H4 (cell line): ENCODE measurements at places on chromosomes 2 and 18. TPM values are rescaled to one million over a fixed set of nuclear protein-coding genes. Genes with fewer than 3 reads are reported as not detected.

GRCh38 chr2:200538139-200538538, 12.1 kb downstream of the SGO2 start:
- DNase-seq = no peak

- DNase-seq = no peak
These were observed 125.1 kb downstream of the TMEM200C start for GRCh38 chr18:5770176-5770575.

GRCh38 chr2:145160855-145161254, 640.9 kb upstream of the ZEB2 start:
- no peak for DNase-seq

DNA sequence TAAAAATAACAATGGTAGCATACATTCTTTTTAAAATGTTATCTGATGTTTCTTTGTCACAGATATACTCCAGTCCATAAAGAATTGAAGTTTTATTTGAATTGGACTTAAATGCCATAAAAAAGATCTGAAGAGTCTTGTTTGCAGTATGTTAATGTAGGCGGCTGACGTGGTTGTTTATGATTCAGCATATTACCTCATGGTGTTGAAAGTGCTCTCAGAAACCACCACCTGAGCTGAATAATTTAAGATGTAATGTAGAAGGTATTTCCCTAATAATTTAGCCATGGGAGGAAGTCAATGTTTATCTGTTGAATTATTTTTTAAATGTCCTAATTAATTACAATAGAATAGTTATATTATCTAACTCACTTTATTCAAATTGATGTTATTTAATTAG, 58.6 kb upstream of the CHN1 start:
- DNase-seq = no peak

- no peak for DNase-seq
These were observed 298.7 kb downstream of the CDCA7 start for GRCh38 chr2:173653432-173653805.

DNA sequence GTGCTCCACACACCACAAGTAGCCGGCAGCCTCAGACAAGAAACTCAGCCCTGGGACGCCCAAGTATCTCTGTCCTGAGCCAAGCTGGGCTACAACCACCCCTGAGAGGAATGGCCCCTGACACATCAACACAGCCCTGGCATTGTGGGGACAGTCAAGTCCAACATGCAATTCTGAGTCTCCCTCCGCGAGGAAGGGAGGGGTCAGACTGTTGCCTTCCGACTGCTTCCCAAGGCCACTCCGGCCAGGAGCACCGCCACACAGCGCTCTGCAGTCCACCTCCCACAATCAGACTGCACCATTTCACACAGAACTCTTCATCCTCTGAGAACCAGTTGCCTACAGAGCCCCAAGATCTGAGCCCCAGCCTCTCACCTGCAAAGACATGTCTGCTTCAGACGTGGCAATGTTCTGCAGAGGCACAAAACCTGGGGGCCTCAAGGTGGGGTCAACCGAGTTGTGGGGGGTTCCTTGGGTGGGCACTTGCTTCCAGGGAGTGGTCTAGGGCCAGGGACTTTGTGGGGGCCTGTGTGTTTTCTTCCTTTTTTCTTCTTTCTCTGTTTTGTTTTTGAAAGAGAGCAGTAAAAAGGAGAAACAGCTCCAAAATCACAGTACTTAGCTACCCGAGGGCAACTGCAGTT, 76.7 kb upstream of the SALL3 start:
- no peak for DNase-seq

DNA sequence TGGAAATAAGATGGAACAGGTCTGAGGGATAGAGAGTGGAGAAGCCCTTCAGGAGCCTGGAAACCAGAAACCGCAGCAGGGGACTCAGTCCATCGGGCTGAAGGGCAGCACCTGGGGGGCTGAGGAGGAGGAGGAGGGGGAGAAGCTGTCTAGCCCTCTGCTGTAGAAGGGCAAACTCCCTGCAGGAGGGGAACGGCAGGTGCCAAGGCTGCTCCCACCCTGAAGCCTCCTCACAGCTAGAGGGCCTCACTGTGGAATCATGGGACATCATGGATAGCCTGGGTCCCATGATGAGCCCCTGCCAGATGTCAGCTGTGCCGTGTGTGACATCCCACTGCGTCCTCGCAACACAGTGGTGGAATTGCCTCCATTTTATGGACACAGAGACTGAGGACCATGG, 435 bp downstream of the MYO7B start:
- no peak for DNase-seq

- no peak for DNase-seq
These were observed 210.4 kb downstream of the TMEM163 start for GRCh38 chr2:134508391-134508790.

DNA sequence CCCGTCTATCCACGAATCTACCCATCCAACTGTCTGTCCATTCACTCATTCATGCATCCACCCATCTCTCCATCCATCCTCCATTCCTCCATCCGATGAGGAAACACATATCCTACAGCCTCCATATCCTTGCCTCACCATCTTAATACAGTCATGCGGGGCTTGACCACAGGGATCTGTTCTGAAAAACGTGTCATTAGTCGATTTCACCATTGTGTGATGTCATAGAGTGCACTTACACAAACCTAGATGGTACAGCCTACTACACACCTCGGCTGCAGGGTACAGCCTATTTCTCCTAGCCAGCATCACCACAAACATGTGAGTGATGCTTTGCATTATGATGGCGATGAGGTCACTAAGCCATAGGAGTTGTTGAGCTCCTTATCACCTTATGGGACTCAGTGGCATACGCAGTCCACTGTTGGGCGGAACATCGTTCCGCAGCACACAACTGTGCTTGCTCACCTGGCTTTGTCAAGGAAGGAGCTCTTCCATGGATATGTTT, 1.9 kb upstream of the NT5DC4 start:
- no peak for DNase-seq

DNA sequence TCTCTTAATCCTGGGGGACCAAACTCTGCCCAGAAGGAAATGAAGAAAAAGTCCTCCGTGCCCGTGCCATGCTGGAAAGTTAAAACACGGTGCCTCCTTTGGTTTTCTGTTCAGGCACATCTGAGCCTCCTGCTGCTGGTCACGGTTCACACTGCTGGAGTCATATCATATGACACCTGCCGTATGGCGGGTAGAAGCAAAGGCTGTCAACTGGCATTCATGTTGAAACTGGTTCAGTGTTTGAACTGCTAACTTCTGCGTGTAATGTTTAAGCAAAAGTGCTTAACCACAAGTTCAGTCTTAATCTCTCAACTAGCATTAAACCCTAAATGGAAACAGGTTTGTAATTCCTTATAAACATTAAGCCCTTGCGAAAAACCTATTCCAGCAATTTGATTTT, 3.1 kb downstream of the STK39 start:
- peak; percentile 34 for DNase-seq

DNA sequence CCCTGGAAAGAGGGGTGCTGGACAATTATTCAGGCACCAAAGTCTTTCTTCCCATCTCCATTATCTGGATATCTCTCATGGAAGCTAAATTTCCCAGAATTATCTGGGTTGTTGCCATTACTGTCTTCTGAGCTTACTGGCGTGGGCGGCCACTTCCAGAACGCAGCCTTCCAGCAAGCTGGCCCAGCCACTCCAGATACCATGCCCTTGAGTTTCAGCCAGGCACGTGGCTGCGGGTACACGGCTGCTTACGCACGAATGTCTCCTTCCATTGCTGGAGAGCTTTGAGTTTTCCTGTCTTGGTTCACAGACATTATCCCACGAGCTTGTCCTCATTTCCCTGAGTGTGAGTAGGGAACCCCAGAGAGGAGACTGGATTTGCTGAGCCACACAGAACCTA, 32.7 kb downstream of the CELF4 start:
- DNase-seq = no peak

GRCh38 chr18:5891854-5892215, 3.5 kb downstream of the TMEM200C start:
- DNase-seq = no peak

- DNase-seq = no peak
These were observed 109.1 kb downstream of the MYCN start for GRCh38 chr2:16049406-16049805.

DNA sequence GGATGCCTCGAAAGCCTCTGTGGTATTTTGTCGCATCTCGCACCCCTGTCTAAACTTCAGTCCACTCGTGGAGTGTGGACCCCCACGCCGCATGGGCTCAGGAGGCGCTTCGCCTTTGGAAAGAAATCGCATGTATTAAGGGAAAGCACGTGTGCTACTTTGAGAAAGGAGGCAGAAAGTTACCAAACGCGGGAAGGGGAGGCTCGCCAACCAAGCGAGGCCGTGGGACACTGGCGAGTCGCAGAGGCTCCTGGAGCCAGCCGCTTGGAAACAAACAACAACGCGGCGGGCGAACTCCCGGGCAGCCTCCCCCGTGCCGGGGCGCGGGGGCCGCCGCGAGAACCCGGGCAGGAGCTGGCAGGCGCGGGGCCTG, 455 bp upstream of the AGAP1 start:
- DNase-seq = no peak

GRCh38 chr2:48397846-48398245, 132.1 kb upstream of the STON1 start:
- DNase-seq = no peak

GRCh38 chr2:23524261-23524706, 139.3 kb downstream of the KLHL29 start:
- DNase-seq = peak; percentile 74

- no peak for DNase-seq
These were observed 139.3 kb upstream of the EPAS1 start for GRCh38 chr2:46157966-46158310.

DNA sequence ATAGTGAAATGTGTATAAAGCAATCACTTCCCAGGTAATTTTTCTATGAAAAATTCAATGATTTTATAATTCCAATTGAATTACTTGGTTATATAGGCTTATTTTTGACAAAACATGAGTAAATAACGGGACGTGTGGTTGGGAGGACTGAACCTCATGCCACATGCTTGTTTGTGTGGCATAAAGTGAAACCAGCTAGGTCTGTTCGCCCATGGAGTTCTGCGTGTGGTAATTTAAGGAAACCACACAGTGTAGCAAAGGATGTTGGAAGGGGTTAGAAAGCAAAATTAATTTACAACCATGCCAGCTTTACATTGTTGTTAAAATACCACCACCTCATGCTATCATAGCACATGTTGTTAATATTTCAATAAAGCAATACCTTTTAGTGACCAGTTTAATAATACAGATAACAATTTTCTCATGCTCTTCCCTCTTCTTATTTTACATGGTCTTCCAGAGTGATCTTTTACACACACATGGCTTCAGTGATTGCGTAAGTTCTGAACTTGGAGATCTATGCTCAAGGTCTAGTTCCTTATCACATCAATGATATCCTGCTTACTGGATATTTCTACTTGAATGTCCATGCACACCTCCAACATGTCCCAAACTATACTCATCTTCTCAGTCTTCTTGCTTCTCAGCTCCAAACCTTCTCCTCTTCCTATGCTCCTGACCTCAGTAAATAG, 156.4 kb upstream of the ITGA4 start:
- no peak for DNase-seq

DNA sequence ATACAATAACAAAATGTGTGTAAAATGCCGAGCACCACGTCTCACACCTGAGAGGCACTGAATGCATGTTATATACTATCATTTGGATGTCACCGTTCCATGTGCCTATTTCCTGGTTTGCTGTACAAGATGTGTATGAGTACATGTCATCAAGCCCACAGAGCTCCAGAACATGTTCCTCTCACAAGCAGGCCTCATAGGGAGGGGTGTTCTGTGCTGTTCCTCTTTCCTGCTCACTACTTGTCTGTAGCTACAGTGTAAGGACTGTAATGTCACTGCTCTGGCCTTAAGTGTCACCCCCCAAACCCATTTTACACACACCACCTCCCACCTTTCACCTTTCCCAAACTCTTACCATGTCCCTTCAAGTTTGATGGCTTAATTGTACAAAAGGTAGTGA, 1.8 kb downstream of the AFF3 start:
- DNase-seq = no peak

- no peak for DNase-seq
These were observed 287.6 kb downstream of the CPS1 start for GRCh38 chr2:210844016-210844415.

DNA sequence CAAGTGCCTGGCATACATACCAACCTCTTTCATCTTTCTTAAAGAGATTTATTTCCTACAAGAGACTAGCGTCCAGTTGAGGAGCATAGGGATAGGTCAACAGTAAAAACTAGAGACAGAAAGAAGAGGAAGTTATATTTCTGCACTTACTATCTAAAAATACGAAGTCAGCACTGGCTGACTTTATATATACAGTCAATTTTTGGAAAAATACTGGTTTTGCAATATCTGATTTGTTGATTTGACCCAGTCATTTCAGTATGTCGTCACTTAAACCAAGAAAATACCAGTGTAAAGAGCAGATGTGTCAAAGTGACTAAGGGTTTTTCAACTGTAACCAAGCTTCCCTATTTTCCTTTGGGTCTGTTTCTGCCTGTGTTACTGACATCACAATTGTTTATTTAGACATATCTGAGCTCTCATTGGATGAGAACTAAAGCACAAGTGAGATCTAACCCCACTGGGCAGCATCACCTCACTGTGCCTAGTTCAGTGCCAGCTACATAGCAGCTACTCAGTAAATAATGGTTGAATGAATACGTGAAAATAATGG, 23.0 kb downstream of the CYTIP start:
- peak; percentile 31 for DNase-seq

DNA sequence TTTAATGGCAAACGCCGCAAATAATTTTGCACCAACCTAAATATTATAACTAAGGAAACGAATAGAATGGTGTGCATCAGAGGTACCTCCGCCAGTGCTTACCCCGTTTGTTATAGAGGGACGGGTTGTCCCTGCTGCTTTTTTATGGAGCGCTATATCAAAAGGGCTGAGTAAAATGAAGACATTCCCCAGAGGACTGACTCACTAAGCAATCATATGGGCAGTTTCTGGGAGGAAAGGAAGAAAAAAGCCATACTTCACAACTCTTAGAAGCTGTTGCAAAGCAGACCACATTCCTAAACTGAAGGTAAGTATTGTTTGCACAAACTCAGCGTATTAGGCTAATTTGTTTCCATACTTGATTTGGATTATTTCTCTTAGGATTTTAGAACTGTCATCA, 12.9 kb downstream of the ID2 start:
- DNase-seq = no peak

DNA sequence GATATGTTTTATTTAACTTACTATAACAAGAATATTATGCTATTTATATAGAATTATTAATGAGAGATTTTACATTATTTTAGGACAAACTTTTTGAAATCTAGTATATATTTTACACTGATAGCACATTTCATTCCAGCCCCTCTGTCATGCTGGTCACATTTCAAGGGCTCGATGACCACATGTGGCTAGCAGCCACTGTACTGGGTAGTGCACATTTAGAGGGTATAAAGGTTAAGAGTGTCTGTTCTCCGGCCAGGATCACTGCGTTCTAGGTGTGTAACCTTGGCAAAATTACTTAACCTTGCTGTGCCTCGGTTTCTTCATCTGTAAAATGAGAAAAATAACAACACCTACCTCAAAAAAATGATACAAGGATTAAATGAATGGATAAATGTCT, 87.2 kb upstream of the TNP1 start:
- no peak for DNase-seq

GRCh38 chr18:50287028-50287440, 458 bp downstream of the CXXC1 start:
- DNase-seq = no peak

Gene SEH1L
- total RNA-seq = 47.8 and 53.0 TPM in 2 replicates

Gene C18orf54
- total RNA-seq = 2.5 and 4.4 TPM in 2 replicates

Gene LYG1
- 0.12 and 0.15 TPM in 2 replicates for total RNA-seq

Gene MDH1B
- 2.6 and 8.7 TPM in 2 replicates for total RNA-seq

Gene ANKRD29
- 8.4 and 8.9 TPM in 2 replicates for total RNA-seq

Gene CNRIP1
- total RNA-seq = 19.7 and 32.6 TPM in 2 replicates

Gene POTEI
- 0.10 and 0.31 TPM in 2 replicates for total RNA-seq

Gene AP1S3
- total RNA-seq = 4.6 and 8.9 TPM in 2 replicates
